ENCODE measurements at places on chromosomes 5 and 9.
A peak's percentile ranks its signal among the peaks of the same experiment; 100 is the strongest.

DNA sequence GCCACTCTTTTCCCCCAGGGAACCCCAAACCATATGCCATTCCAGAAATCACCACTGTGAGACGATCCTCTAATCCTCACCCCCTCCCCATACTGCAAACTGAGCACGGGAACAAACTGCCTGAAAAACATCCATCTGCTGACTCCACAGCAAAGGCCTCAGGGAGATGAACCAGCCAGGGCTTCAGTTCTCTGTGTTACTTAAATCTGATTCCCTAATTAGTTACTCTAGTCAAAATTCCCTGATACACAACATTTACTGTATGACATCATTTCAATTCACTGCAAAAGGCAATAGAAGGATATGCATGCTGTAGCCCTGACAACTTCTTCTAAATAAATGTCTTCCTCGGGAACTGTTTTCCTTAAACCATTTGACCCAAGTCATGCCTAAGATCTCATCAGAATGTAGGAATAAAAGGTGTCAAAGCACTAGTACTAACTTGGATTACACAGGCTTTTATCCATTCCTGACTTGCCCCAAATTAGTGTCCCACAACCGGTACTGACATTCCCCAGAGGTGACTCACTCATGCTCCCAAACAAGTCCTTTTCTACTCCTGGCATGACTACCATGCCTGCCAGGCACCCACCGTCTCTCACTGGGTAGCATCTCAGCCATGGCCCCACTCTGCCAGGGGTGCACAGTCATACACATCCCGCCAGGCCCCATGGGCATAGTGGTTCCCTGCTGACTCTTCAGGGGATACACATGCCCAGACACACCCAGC, 35.0 kb downstream of the MTX3 start:
- DNase-seq: no peak

DNA sequence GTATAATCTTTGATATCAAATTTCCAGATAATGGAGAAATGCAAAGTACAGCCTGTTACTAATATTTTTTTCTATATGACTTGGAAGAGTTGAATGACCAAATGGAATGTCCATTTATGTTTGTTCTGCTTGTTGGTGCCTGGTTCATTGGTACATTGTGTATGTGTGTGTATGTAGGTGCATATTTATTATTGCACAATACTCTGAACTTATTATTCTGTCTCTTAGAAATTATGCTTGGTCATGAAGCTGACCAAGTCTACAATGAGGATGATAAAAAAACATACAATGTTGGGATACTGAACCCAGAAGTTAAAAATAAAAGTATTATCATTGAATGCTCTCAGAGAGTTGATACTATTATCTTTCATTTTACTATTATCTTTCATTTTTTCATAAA, 706.3 kb downstream of the KCTD16 start:
- no peak for DNase-seq

- DNase-seq: no peak
Observed at GRCh38 chr5:170750791-170751190, 32.7 kb upstream of the GABRP start.

GRCh38 chr5:146884066-146884626, 5.6 kb upstream of the PPP2R2B start:
- DNase-seq: no peak

DNA sequence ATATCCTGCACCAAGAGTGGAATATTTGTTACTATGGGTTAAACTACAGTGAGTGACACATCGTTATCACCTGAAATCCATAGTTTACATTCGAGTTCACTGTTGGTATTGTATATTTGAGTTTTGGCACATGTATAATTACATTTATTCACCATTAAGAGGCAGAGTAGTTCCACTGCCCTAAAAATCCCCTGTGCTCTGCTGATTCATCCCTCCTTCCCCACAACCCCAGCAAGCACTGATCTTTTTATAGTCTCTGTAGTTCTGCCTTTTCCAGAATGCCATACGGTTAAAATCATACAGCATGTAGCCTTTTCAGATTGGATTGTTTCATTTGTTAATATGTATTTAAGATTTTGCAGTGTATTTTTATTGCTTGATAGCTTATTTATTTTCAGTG, 495.2 kb downstream of the DIRAS2 start:
- DNase-seq: no peak

- DNase-seq: no peak
Observed at GRCh38 chr5:139492700-139493192, 10.2 kb upstream of the STING1 start.

DNA sequence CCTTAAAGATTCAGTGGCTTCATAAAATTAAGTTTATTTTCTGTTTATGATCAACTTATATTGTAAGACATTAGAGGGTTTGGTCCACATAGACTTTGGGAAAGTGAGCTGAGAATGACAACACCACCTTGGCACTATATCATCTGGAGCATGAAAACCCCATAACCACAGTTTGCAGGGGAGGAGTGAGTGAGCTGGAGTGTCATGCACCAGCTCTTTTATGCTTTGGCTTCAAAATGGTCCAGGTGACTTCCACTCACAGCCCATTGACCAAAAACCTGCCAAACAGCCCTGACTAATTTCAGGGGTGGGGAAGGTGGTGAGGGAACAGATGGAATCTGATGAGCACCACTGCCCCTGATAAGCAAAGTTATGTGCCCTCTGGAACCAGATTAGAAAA, 295.8 kb downstream of the DMRTA1 start:
- DNase-seq: no peak

DNA sequence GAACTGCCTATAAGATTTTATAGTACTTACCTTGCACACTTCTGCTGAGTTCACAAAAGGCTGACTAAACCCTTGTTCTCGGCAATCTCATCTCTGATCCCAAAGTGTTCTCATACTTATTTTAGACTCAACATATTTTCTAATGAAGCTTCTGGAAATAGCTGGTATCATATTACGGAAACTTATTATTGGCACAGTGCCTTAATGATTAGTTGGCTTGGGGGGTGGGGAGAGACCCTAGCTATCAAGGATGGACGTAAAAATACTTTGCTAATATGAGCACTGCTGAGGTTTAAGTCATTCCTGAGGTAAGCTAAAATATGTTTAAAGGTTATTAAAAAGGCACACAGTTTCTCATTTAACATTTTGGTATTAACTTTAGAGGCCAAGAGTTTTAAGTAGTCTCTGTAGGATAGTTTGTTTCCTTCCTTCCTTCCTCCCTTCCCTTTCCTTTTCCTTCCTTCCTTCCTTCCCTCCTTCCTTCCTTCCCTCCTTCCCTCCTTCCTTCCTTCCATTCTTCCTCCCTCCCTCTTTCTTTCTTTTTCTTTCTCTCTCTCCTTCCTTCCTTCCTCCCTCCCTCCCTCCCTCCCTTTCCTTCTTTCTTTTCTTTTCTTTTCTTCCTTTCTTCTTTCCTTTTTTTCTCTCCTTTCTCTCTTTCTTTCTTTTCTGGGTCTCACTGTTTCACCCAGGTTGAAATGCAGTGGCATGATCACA, 31.5 kb downstream of the ZSWIM6 start:
- no peak for DNase-seq

DNA sequence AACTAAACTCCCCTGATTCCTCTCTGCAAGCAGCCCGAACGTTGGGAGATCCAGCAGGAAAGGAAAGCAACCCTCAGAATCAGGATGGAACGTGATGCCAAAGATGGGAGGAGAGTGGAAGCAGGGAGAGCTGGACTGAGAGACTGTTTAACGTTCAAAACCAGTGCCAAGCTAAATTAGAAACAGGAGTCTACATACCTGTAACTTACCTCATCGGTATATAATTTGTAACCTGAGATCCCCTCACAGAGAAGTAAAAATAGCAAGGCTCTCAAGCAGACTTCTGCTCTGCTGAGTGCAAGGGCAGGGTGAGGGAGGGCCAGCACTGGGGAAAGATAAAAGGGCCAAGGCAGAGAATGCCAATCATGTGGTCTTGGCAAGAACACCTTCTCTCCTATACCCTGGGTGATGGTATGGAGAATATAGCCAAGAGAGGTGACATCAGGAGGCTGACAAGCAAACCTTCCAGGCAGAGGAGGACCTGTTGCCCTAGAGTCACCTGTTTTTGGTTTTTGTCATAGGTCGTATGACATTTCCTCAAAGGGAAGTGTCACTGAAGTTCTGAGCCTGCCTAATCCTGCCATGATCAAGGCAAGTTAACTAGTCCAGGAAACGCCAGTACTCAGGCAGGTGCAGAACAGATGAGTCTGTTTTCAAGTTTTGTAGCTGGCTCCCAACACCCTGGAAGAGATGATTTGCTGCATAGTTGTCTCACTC, 472.0 kb downstream of the NFIB start:
- DNase-seq: no peak

GRCh38 chr5:54249210-54250028, 61.0 kb downstream of the ARL15 start:
- DNase-seq: peak; percentile 15
